SW 1271 (cell line): ENCODE measurements at places on chromosomes 3 and 15.

DNA sequence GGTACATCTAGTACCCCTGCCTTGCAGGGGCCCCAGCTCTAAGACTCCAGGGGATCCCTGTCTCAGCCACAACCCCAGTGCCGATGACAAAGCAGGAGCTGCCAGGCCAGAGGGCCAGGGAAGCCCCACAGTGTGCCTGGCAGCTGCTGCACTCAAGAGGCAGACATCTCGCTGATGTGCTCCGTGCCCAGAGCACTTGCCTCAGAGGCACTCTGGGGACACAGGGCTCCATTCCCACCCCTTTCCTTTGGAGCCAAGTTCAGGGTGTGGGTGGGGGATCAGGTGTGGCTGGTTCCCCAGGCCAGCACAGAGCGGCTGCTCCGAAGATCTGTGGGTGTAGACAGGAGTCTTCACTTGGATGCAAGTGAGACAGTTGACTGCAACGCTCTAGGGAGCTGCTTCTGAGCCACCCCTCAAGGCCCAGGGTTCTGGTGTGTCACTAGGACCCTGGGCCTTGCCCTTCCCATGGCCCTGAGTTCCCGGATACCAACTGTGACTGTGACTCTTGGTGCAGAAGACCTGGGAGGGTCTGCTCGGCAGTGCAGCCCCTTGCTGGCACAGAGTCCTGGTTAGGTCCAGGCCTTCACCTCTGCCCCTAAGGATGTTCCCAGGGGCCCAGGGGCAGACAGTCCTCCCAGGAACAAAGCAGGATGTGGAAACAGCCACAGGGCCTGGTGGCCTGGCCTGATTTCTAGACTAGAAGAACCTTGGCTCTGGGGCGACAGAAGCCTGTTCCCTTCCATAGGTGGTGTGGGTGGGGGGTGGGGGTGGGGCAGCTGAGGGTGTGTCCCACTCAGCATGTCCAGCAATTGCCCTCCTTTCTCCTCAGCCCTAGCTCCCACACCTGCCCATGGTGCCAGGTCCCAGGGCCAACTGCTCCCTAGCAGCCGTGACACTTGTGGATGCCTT is 2.5 kb downstream of the NT5DC2 start:
- DNase-seq: no peak

GRCh38 chr15:80419546-80419945 is 15.4 kb downstream of the ARNT2 start:
- no peak for DNase-seq

DNA sequence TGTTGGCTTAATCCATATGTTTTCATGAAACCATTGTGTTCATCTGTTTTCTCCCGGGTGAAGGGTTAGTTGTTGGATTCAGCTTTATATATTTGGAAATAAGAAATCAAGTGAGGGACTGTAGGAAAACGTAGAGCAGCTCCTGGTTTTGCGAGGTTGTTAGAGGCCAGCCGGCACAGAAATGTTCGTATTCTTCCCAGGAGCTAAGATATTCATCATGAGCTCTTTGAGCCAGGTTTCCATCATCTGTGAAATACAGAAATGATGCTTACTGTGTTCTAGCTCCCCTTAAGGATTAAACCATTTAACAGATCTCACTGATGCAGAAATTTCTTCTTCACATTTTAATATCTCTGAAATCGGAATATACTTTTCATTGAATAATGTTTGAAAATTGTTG is 235.5 kb downstream of the PTPRG start:
- no peak for DNase-seq

- no peak for DNase-seq
These were observed 16.4 kb downstream of the RBP1 start for GRCh38 chr3:139523166-139523565.

- DNase-seq: no peak
These were observed 301.1 kb downstream of the TBL1XR1 start for GRCh38 chr3:176896165-176896564.

DNA sequence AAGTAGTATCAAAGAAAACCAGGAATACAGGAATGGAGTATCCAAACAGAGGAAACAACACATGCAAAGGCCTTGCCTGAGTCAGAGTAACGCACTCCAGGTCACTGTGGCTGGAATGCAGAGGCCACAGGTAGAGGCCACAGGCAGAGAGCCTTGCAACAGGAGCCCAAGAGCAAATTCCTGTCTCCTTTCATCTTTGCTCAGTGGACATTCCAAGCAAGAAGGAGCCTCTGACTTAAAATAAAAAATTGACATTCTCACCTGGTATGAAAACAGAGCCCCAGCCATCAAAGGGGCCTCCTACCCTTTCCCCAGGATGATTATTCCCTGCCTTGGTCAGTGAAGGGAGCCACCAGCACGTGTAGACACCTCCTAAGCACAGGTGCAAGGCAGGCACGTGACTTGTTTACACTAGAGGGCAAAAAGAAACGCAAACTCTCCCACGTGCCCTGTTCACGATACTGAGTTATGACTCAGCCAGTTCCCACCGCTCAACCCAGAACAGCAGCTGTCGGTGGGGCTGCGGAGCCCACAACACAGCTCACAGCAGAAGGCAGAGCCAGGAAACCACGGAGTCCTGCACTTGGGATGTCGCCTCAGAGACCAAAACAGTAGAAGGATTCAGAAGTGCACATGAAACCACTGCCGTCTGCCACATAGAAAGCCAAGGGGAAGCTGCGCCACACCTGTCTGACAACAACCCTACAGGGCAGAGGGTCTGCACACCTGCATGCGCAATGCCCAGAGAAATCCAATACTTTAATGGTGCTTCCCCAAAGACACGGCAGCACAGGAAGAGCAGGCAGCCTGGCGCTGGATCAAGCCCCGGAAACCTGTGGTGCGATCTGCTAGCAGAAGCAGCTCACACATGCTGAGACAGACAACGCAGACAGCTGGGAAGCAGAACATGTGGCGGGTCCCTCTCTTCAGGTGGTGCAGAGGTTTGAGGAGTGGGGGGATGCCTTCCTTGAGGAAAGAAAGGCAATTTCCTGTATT is 52.1 kb downstream of the ITGB5 start:
- DNase-seq: peak; percentile 47

- DNase-seq: no peak
These were observed 33.7 kb downstream of the HCN4 start for GRCh38 chr15:73335026-73335425.

DNA sequence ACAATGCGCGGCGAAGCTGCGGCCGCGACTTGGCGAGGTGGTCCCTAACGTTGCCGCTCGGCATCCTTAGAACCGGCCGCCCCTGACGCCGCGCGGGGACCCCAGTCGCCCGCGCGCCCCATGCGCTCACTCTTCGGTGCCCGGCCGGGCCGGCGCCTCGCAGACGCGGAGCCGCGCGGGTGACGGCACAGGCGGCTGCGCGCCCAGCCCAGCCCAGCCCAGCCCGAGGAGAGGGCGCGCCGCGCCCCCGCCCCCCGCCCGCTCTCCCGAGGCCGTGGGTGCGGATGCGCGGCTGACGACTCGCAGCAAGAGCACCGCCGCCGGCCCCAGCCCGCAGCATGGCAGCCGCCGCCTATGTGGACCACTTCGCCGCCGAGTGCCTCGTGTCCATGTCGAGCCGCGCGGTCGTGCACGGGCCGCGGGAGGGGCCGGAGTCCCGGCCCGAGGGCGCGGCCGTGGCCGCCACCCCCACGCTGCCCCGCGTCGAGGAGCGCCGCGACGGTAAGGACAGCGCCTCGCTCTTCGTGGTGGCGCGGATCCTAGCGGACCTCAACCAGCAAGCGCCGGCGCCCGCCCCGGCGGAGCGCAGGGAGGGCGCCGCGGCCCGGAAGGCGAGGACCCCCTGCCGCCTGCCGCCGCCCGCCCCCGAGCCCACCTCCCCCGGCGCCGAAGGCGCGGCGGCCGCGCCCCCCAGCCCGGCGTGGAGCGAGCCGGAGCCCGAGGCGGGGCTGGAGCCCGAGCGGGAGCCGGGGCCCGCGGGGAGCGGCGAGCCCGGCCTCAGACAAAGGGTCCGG is 437 bp downstream of the KLF13 start:
- peak; percentile 36 for DNase-seq

- no peak for DNase-seq
These were observed 800.6 kb upstream of the CFAP20DC start for GRCh38 chr3:59850417-59850816.

DNA sequence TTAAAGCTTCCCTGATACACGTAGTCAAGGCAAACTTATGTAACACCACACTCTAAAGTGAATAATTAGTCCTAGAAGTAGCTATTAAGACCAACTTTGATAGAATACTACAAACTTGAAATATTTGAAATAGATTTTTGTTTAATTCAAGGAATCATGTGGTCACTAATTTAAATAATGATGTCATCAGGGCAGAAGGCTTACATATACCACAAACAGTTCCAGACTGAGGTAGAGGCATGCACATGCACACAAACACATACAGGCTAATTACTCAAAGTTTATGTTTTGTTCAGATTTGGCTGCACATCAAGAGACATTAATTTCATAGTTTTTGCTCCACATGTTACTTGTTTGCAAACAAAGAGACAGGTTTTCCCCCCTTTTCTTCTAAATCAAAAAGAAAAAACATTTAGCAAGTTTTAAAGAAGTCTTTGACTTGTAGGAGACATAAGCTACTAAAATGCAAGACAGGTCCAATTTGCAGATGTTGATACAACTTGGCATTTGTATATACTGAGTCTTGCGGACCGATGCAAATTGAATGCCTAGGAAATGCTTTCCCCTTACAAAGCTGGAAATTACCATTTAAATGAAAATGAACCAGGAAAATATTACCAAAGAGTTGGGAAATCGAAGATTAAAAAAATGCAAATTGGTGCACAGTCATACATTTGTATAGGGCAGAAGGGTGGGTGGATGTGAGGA is 594.8 kb downstream of the MAGI1 start:
- no peak for DNase-seq

- no peak for DNase-seq
These were observed 86.7 kb upstream of the EPHB3 start for GRCh38 chr3:184474897-184475296.

- DNase-seq: no peak
These were observed 52.2 kb downstream of the SEMA5B start for GRCh38 chr3:122975163-122975923.

GRCh38 chr3:45659661-45660566 is 29.3 kb upstream of the SACM1L start:
- DNase-seq: peak; percentile 51

- no peak for DNase-seq
These were observed 8.5 kb downstream of the RPS17 start for GRCh38 chr15:82531496-82532382.

DNA sequence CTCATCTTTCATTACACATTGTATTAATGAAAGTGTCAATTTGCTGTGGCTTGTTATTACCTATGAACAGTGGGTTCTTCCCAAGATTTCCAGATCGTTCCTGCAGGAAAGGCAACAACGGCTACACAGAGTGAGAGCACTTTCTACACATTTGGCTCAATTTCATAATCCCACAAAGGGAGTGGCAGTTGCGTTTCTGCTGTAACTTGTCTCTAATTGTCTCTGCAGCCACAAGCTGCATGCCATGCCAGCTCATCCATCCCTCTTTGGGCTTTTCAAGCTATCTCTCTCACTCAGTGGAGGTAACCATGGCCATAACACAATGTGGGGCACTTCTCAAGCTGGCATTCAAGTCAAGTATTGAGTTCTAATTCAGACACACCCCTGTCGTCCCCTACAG is 27.7 kb upstream of the CPNE4 start:
- DNase-seq: no peak

DNA sequence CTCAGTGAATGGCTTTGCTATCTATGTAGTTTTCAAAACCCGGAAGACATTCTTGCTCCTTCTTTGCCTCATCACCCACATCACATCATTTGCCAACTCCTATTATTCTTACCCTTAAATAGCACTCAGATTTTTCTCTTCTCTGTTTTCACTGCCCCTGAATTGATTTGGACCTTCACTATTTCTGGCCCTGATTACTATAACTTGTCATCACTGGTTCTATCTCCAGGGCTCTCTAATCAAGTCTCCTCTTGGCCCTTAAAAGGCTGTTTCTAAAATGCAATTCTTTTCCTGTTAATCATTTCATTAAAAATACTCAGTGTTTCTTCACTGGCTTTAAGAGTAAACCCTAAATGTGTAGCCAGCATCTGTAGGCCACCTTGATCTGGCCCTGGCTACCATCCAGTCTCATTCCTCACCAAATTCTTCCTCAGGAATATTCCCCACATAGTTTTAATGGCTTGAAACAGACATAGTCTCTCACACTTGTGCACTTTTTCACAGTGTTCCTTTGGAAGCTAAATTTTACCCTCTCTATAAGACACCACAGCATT is 437.1 kb upstream of the CBLB start:
- no peak for DNase-seq

- no peak for DNase-seq
These were observed 5.3 kb downstream of the GABRA5 start for GRCh38 chr15:26872206-26872605.

DNA sequence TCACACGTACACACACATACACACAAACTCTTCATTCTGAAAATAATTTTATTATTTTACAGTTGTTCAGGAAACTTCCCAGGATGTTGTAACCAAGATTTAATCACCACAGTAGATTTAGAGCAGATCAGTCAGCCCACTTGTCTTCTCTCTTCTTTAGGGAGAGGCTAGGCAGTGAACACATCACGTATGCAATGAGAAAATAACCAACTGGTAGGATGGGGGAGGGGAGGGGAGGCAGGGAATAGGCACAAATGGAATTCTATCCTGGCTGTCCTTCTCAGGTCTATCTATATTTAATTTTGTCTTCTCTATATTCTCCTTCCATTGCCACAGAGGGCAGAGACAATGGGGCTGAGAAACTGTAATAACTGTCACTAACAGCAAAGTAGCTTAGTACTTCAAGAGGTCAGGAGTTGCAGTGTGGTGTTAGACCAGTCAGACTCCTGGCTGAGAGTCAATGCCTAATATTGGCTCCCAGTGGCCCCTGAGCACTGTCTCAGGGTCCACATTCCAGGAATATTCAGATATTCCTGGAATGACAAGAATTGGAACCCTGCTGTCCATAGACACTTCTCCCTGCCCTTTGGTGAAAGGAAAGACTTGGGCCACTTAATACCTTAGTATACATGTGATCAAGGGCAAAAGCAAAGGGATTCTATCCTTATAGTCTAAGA is 2.6 kb upstream of the HCLS1 start:
- no peak for DNase-seq

- DNase-seq: no peak
These were observed 140.4 kb upstream of the TP63 start for GRCh38 chr3:189490749-189491148.

- DNase-seq: no peak
These were observed 70.4 kb downstream of the FLNB start for GRCh38 chr3:58078610-58079009.

DNA sequence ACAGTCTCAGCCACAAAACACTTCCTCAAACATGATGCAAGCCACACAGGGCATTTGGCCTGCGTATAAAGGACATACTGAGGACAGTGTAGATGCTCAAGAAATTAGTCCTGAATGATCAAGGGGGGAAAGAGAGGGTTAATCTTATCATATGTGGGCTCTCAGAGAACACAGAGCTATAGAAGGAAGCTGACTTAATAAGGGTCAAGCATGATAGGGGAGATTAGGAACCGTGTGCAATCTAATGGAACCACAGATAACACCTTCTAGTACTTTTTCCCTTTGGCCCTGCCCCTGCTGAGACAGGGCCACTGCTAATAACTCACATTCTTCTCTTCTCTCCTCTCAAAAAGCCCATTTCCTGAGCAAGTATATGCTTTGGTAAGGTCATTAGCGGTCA is 114.1 kb upstream of the ADAMTS9 start:
- no peak for DNase-seq
